ENCODE measurements at places on chromosomes 2 and 18. TPM values are rescaled to one million over a fixed set of nuclear protein-coding genes. Genes with fewer than 3 reads are reported as not detected.

Gene IL36RN
- not detected for total RNA-seq

Gene ALPG
- 0.34 TPM for total RNA-seq

Gene TFCP2L1
- 11.5 TPM for total RNA-seq

Gene C2orf66
- total RNA-seq, result not detected

Gene NAT8
- total RNA-seq, result not detected

DNA sequence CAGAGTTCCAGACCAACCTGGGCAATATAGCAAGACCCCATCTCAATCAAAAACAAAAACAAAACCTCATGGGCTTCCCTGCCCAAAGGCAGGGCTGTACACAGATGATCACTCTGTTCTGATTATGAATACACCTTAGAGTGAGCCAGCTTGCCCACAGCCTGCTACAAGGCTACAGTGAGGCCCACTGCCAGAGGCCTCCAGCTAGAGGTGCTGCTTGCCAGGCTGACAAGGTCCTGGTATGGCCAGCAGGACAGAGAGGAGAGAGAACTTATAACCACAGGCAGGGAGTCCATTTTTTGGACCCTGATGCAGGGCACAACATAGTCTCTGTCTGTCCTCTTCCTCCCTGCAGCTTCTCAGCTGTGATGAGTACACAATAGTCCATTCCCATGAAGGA, 41.5 kb downstream of the KANSL3 start:
- H3K27me3 ChIP-seq, result no peaks in the 10 kb centered on the region
- H3K4me1 ChIP-seq, result no peaks in the 10 kb centered on the region
- peaks cover 18% of the 10 kb centered on the region for H3K36me3 ChIP-seq
- no peak for DNase-seq

- no peaks in the 10 kb centered on the region for H3K36me3 ChIP-seq
- no peak overlapping the region for H3K27ac ChIP-seq
- H3K27me3 ChIP-seq, result no peaks in the 10 kb centered on the region
- no peak overlapping the region for H3K4me3 ChIP-seq
These were observed 18.9 kb downstream of the ZRANB3 start for GRCh38 chr2:135512099-135512498.

DNA sequence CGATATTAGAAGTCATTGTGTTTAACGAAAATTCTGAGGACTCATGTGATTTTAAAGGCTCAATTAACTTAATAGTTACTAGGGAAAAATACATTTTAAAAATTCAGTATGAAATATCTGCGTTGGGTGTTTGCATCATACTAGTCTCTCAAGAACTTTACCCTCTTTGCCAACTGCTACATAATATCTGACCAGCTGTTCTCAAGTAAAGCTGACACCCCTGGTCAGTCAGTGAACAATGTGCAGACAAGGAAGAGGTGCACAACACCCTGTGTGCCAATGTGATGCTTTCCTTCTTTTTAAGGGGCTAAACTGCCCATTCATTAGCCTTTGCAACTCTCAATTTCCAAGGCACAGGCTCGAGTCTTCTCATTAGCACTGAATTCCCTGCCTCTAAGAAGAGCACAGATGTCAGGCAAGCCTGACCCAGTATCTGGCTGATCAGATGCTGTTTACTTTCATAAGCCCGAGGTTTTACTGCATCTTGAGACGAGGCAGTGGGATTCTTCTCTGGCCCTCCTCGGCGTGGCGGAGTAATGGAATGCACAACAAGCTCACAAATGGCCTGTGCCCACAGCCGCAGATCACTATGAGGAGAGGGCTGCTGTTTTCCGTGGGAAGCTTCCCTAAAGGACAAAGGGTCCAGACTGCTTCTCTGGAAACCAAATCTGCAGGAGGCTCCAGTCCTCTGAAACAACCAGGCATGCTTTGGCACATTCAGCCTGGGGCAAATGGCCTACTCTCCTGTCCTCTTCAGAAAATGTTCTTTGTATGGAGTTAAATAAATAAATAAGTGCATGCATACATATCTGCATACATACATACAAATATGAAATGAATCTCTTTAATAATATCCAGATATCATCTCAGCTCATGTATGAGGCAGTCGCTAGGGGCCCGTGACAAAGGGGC, 240.3 kb downstream of the ZNF521 start:
- DNase-seq, result no peak
- no peak overlapping the region for H3K4me3 ChIP-seq
- H3K36me3 ChIP-seq, result no peaks in the 10 kb centered on the region
- H3K4me1 ChIP-seq, result no peaks in the 10 kb centered on the region
- H3K27me3 ChIP-seq, result no peaks in the 10 kb centered on the region

All from prostate gland (tissue), 2 donors.